GM12864 (cell line): ENCODE measurements at places on chromosomes 2 and 18.

DNA sequence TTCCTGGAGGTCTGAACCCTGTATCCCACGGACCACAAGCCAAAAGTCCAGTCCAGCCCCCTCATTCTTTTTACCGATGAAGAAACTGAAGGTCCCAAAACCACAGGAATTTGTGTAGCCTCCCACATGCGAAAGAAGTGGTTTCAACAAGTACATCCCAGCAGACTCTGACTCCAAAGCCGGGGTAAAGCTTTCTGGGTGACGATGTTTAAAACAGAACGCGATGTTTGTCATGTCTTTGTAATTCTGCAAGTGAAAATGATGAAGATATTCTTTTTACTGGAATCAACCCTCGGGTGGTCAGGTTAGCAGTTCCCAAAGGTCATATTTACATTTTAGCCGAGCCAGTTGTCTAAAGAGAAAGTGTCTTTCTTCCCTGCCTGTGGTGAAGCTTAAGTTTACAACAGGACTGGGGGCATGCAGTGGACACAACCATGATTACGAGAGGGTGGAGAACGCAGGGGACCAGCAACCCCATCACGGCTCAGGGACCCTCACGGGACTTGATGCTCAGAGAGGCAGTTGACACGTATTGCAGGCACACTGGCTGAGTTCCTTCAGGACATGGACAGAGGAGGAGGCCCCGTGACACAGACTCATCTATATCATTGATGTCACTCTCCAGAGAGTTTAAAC, 17.8 kb upstream of the TMEM131 start:
- peak; percentile 83 for DNase-seq

- no peak for DNase-seq
These were observed 201.2 kb downstream of the TPGS2 start for GRCh38 chr18:36627637-36628036.

DNA sequence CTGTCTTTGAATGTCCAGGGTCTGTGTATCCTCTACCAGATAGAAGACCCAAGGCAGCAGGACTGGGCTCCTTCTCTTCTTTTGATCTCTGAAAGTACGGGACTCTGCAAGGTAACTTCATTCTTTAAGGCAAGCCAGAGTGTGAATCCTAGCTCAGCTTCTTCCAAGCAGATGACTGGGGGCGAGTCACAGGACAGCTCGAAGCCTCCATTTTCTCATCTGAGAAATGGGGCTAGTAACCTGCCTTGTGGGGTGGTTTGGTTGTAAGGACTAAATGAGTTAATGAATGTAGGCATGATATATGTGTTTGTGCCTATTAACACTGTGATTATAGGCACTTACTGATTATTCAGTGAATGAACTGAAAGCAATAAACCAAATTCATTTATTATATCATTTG, 46.7 kb downstream of the DGKD start:
- DNase-seq, result no peak

DNA sequence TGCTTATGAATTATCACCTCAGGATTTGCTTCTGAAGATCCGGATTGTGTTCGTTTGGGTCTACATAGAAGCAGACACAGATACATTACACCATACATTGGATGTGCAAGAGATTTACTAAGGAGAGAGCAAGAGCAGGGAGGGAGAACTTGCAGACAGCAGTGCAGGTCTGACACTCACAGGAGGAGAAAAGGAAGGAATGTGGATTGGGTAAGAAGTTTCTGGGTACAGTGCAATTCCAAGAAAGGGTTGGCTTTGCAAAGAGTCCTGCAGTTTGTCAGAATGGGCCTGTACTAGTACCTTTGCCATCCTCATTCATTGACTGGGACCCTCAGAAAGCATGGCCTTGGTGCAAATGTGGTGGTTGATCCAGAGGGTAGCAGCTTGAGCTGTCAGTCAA, 4.8 kb upstream of the THOC1 start:
- no peak for DNase-seq

- DNase-seq, result no peak
These were observed 1.8 kb upstream of the KLHL41 start for GRCh38 chr2:169507698-169508097.

- DNase-seq, result no peak
These were observed 287.5 kb downstream of the TCF4 start for GRCh38 chr18:55300421-55300935.

GRCh38 chr2:201208563-201209252, 25.8 kb downstream of the CASP10 start:
- DNase-seq, result no peak

DNA sequence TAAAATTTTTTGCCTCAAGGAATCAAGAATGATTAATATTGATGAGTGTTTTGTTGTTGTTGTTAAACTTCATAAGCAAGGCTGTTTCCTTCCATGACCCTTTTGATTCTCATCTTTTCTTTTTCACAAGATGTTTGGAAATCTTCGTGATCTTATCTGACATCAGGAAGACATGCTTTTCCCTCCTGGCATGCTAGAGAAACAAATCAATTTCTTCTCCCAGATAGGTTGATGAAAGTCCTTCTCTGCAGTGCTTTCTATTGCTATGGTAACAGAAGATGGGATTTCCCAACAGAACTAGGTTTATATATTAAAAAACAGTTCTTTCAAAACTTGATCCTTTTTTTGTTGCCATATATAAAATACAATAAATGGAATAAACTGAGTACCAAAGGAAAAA, 85.2 kb downstream of the EML6 start:
- DNase-seq, result no peak

GRCh38 chr2:39216346-39217191, 27.2 kb downstream of the CDKL4 start:
- no peak for DNase-seq

GRCh38 chr18:57918601-57919000, 115.5 kb upstream of the ATP8B1 start:
- no peak for DNase-seq

GRCh38 chr2:85377083-85377482, 22.5 kb downstream of the ELMOD3 start:
- no peak for DNase-seq

- DNase-seq, result no peak
These were observed 121.6 kb downstream of the RBMS1 start for GRCh38 chr2:160372010-160372356.

- DNase-seq, result no peak
These were observed 84.7 kb downstream of the CDC42EP3 start for GRCh38 chr2:37586663-37587317.

DNA sequence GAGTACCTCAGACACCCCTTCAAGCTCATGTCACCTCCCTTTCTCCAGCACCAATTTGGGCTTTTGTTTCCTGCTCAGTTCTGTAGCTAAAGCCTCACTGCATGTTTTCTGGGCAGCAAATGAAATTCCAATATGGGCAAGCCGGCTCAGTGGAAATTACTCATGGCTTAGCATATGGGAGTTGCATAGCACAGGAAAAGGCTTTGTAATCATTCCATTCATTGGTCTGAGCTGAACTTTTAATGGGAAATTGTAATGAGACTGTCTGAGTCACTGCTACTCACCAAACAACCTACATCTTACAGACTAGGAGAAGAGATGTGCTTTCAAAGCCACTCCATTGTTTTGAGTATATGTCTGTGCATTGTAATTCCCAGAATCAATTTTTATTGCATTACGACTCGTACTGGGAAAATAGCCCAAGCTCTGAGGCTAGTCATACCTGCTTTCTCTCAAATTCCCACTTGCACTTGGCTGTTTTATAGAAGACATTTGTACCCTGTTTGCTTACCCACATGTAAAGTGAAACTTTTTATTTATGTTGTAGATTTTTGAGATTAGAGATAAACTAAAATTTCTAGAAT, 139.5 kb upstream of the LRATD1 start:
- no peak for DNase-seq

- DNase-seq, result no peak
These were observed 262.1 kb downstream of the PTGR3 start for GRCh38 chr18:74946646-74947375.

DNA sequence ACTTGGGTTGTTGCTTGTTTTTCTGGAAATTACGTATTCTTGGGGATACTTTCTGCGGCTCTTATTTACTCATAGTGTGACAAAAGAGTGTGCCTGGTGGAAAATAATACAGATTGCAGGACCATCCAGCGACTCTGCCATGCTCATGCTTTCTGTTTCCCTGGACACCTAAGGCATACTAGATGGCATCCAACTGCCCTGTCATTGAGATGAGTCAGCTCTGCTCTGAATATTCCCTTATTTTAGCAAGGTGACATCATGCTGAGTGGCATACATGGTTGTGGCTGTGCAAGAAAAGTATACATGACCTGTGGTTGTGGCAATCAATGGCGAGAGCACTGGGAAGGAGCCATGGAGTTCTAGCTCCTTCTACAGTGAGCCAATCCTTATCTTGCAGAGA, 471.0 kb downstream of the TMEM182 start:
- DNase-seq, result no peak

GRCh38 chr2:15673919-15674636, 82.4 kb downstream of the DDX1 start:
- DNase-seq, result no peak

GRCh38 chr2:168097431-168097830, 150.0 kb downstream of the STK39 start:
- DNase-seq, result no peak

GRCh38 chr2:129870685-129871241, 108.7 kb upstream of the RAB6C start:
- no peak for DNase-seq

DNA sequence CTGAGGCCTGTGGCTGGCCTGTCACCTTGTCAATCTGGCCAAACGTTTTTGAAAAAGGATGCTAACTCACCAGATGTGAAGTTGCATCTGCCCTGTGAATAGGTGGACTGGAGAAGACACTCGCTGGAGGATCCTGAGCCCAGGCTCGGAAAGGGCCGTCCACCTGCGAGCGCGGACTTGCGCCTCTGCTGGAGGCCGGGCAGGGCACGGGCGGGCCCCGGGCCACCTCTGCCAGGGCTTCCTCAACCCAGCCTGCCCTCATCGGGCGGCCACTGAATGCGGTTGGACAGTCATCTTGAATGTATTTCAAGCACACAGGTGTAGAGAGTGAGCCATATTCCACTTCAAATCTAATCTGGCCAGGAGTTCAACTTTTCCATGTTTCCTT, 83.9 kb downstream of the FAM210A start:
- no peak for DNase-seq

GRCh38 chr18:48468151-48468550, 59.0 kb upstream of the ZBTB7C start:
- no peak for DNase-seq

- DNase-seq, result no peak
These were observed 28.8 kb downstream of the CNRIP1 start for GRCh38 chr2:68290901-68291300.

- DNase-seq, result no peak
These were observed 5.7 kb upstream of the GPR35 start for GRCh38 chr2:240619506-240620148.

DNA sequence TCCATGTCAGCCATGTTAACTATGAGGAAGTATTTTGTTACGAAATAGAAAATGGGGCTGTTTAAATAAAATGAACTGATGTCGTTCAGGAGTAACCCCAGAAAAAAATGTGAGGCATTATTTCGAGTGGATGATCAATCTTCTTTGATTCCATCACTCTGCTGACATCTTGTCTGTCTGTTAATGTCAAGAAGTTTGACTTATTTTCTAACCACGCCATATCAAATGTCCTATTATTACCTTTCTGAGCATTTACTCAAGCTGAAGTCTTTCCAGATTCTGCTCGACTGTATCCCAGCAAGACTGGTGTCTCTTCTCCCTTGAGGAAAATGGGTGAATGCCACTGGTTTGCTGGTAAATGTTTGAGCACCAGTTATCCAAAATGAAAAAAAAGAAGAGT, 672.9 kb upstream of the SOX11 start:
- no peak for DNase-seq

- no peak for DNase-seq
These were observed 40.3 kb downstream of the AAK1 start for GRCh38 chr2:69603146-69603743.

GRCh38 chr2:168901003-168901402, at the start of gene G6PC2:
Gene G6PC2 (plus strand): TSS chr2:168901291. CDS start chr2:168901332, 41 bp downstream.
- no peak for DNase-seq

DNA sequence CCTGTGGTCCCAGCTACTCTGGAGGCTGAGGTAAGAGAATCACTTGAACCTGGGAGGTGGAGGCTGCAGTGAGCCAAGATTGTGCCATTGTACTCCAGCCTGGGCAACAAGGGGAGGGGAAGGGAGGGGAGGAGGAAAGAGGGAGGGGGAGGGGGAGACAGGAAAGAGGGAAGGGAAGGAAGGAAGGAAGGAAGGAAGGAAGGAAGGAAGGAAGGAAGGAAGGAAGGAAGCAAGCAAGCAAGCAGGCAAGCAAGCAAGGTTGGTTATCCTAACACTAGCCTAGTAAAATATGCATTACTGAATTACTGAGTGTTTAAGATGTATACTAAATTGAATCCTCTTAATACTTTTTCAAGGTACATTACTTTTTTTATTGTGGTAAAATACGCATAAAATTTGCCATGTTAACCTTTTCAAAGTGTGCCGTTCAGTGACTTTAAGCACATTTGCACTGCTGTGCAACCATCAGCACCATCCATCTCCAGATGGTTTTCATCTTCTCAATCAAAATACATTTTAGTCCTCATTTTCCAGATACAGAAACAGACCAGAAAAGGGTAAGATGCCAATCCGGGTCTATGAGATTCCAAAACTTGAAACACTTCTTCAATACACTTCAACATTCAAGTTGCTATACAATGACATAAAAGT, 28.9 kb downstream of the NCKAP1 start:
- no peak for DNase-seq

- no peak for DNase-seq
These were observed 4.8 kb downstream of the CTDSP1 start for GRCh38 chr2:218404351-218405085.

- DNase-seq, result no peak
These were observed 691.1 kb upstream of the PIK3C3 start for GRCh38 chr18:41263956-41264355.

DNA sequence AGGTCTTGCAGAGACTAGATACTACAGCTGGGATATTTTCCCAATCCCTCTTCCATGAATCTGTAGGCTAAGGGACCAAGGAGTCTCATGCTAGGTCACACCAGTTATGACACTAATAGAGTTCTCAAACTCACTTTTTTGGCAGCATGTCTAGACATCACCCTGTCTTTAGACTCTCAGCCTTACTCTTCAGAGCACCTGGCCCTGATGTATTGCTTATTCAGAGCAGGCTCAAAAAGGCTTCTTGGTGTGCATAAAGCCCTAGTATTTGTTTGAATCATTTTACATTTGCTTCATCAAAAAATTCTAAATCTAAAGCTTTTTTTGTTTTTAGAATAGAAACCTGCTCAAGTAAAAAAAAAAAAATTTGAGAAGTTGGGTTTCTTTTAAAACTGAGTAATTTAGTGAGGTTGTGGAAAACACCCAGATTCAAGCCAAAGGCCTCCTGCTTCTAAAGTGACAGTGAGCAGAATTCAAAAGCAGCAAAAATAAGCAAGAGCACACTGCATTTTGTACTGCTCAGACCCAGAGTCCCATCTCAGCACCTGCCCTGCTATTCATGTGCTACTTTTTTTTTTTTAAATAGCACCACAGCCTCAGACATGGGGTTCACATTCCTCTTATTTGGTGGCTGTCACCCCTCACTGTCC, 18.0 kb upstream of the DNAH6 start:
- no peak for DNase-seq

GRCh38 chr2:164840930-164841718, 499 bp downstream of the COBLL1 start:
- no peak for DNase-seq

- no peak for DNase-seq
These were observed 23.4 kb downstream of the NEMP2 start for GRCh38 chr2:190511104-190511503.
